ENCODE measurements at places on chromosomes 11 and 22.

DNA sequence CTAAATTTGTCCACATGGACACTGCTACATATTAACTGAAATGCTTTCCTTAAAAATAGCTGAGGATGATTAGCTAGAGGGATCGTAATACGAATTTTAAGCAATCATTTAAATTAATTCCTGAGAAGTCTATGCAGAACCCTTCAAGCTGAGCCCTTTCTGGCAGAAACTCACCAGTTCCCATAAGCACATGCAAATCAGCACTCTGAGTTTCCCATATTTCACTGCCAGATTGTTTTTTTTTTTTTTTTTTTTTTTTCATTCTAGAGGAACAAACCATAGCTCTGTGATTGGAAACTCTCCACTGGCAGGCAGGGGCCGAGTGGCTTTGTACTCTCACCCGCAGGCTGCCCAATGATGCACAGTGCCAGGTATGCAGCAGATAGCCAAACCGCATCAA is 145.6 kb downstream of the EFCAB6 start:
- DNase-seq = no peak

DNA sequence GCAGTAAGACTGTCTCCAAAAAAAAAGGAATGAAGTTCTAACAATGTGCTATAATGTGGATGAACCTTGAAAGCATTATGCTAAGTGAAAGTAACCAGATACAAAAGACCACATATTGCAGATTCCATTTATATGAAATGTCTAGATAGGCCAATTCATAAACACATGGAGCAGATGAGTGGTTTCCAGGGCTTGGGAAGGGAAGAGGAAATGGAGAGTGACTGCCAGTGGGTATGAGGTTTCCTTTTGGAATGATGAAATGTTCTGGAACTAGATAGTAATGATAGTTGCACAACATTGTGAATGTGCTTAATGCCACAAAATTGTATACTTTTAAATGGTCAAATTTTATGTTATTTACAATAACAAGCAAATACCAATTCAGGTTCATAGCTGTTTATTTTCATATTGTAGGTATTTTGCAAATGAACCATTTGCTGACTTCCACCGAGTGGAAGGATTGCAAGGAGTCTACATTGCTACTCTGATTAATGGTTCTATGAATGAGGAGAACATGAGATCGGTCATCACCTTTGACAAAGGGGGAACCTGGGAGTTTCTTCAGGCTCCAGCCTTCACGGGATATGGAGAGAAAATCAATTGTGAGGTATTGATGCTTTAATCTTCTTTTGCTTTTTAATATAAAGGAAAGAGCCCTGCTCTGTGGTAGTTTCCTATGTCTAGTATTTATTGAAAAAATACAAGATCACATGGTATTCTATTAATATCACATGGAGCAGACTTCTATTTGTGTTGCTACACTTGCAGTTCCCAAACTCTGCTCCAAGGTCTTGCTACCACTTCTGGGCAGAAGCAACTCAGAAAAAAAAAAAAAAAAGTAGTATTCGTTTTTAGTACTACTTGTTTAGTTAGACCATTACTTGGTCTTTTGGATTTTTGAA is 67.7 kb upstream of the SORL1-AS1 start:
- no peak for DNase-seq

GRCh38 chr11:44766972-44767278 is 40.2 kb downstream of the TSPAN18 start:
- no peak for DNase-seq

GRCh38 chr11:121688860-121689614 is 236.3 kb upstream of the SORL1-AS1 start:
- DNase-seq = no peak

- DNase-seq = no peak
Measured at GRCh38 chr11:80849253-80849652, 1408.4 kb upstream of the TENM4 start.

GRCh38 chr11:44622721-44623258 is 57.3 kb downstream of the CD82 start:
- no peak for DNase-seq

GRCh38 chr22:35102663-35103062 is 36.7 kb downstream of the ISX start:
- no peak for DNase-seq

GRCh38 chr11:124193221-124194010 is 10.3 kb downstream of the OR10D3 start:
- DNase-seq = no peak

GRCh38 chr11:26599425-26599824 is 27.4 kb upstream of the MUC15 start:
- no peak for DNase-seq

- no peak for DNase-seq
Measured at GRCh38 chr22:38033522-38034277, 23.5 kb upstream of the PICK1 start.

DNA sequence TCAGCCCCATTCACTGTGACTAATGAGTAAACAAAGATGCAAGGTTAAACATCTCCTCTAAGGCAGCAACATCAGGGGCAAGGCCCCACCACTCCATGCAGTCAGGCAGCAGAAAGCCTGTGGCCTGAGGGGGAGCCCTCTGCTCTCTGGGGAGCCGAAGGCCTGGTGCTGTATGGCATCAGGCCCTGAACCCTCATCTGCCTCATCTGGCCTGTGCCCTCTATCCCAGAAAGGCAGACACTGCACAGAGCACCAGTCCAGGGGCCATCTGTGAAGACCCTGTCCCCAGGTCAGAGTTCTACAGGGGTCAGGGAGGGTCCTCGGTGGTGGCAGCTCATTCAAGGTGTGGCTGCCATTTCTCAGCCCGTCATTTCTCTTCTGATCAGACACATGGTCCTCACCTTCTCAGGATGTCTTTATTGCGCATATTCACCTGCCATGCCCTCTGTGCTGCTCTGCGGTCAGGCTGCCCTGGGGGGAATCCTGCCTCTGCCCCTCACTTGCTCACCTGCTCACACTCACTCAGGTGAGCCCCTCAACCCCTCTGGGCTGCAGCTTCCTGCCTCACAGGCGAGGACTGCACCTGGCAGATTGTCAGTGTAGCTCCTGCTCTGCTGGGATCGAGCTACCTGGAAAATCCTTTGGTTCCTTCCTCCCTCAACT is 103.1 kb upstream of the PITPNB start:
- no peak for DNase-seq

GRCh38 chr11:123510579-123510905 is 80.5 kb downstream of the GRAMD1B start:
- no peak for DNase-seq

DNA sequence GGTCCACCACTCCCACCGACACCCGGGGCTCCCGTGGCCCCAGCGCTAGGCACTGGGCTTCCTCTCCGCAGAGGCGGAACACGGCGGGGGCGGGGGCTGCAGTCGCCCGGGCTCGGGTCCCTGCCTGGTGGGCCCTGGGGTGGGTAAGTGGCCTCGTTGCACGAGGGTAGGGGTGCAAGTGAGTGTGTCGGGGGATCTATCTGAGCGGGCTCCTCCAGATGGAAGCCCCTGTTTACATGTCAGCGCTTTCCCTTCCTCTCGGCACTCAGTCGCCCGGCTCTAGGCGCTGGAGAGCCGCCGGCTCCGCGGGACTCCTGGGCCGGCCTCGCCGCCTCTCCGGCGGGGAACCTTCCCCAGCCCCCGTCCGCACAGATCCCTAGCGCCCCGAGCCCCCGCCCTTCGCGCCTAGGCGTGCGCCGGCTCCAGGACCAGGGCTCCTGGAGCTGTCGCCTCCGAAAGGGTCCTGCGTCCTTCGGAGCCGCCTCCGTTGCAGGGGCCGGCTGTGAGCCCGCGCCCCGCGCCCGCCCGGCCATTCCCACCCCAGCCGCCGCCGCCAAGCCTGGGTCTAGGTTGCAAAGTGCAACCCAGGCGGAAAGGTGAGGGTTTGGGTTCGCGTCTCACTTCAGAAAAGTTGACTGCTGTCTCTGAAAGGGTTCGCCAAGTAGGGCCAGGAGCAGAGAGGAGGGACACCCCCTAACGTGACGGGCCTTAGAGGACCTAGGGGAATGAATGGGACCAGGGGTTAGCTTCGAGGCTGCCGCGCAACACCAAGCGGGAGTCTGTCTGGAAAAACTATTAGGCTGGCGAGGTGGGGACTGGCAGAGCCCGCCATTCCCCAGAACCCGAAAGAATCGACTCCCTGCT is 978 bp downstream of the FLI1 start:
- DNase-seq = no peak

DNA sequence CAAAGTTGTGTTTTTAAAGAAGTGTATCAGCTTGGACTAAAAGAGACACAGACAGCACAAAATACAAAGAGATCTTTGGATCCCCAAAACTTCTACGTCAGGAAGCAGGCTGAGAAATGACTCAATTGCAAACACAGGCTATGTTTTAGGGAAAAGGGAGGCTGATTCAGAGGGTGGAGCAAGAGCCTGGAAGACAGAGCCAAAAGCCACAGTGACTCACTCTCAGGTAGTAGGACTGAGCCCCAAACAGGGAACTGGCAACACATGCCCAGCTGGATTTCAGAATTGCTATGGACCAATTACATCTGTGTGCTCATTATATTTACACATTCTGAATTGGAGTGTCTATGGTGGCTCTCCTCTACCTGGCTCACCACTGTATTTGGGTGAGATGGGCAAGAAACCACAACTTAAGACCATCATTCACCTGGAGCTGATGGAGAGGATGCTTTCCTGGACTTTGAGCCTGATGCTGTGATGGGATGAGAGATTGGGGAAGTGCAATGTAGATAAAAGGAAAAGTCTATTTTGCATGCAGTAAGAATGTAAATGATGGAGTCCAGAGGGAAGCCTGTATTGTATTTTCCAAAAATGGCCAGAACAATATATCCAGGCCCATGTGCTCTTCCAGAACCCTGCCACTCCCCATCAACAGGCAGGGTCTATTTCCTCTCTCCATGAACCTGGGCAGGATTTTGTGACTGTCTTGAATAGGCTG is 20.8 kb upstream of the LINC01488 start:
- no peak for DNase-seq

- DNase-seq = no peak
Measured at GRCh38 chr11:85748455-85748891, 62.5 kb downstream of the SYTL2 start.

GRCh38 chr22:20553947-20554741 is 46.7 kb downstream of the MED15 start:
- DNase-seq = no peak

- DNase-seq = no peak
Measured at GRCh38 chr11:121654843-121655536, 202.2 kb upstream of the SORL1-AS1 start.

DNA sequence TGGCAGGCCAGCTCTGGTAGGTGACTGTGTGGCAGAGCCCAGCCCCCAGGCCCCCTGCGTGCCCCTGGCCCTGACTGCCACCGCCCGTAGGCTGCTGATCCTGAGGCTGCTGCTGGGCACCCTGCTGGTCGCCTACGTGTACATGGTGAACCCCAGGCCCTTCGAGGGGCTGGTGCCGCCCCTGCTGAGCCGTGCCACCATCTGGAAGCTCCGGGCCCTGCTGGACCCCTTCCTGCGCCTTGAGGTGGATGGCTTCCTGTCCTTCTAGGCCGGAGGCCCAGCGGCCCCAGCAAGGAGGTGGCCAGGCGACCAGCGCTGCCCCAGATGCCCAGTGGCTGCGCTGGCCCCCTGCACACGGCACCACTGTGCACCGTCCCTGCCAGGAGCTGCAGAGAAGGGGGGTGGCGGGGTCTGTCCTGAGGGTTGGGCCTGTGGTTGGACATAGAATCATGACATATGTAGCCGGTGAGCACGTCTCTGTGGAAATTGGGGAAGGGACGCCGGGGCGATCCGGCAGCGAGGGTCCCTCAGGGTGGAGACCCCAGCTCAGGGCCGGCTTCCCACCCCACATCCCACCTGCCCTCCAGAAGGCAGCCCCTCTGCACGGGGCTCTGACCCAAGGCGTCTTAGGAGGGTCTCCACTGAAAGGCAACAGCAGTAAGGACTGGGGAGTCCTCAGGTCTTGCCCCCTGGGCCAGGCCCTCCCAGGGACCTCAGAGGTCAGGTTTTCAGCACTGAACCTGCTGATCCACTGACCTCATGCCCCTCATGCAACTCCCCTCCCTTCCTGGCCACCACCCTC is 185.4 kb downstream of the IGLL1 start:
- DNase-seq = no peak

- DNase-seq = no peak
Measured at GRCh38 chr11:59185386-59185945, 13.5 kb downstream of the DTX4 start.

GRCh38 chr11:57502870-57503269 is 12.6 kb downstream of the SLC43A1 start:
- DNase-seq = no peak

Measured in stimulated activated CD8-positive, alpha-beta memory T cell treated with anti-CD3 and anti-CD28 coated beads, Interleukin-2, amount 100 ng/mL, for 1 hour (primary cell).